ENCODE measurements at places on chromosomes 12 and 14.
A peak's percentile ranks its signal among the peaks of the same experiment; 100 is the strongest.

- no peak for DNase-seq
Measured at GRCh38 chr12:9143137-9143536, 27.4 kb upstream of the A2M start.

- DNase-seq: no peak
Measured at GRCh38 chr14:72332046-72332445, 399.8 kb downstream of the RGS6 start.

DNA sequence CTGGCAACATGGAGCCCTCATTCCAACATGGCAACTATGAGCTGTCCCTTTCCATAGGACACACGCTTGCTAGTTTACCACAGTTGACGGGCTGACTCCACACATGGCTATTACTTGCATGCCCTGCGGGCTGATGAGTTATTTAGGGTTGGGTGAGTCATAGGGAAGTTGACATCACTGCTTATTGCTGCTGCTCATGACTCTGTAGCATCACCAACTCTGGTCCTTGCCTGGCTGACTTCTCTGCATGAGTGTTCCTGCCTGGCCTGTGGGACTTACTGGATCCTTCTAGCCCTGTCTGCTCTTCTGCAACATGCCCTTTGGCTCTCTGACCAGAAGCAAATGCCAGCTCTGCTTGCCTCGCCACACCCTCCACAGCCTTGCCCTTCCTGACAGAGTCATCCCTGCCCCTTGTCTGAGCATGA, 199.5 kb downstream of the ANO6 start:
- DNase-seq: no peak

- no peak for DNase-seq
Measured at GRCh38 chr14:98445718-98446117, 826.3 kb downstream of the BCL11B start.

DNA sequence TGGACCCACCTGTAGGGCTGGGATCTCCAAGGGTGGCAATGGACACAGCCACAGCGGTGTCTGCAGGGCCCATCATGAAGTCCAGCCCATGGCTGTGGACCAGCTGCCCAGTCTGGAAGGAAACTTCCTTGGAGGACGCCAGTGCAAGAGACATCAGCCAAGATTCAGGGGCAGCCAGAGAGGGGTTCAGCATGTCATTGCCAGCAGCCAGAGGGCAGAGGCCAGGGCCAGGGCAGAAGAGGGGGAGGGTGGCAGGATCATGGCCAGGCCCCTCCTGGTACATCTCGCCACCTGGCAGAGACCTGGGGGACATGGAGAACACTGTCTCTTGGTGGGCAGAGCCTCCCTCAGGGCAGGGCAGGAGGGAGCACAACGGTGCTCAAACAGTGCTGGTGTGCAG, 10.2 kb downstream of the ANHX start:
- no peak for DNase-seq

- no peak for DNase-seq
Measured at GRCh38 chr12:57420482-57420881, 10.4 kb downstream of the R3HDM2 start.

- DNase-seq: no peak
Measured at GRCh38 chr14:58882577-58883018, 244.8 kb downstream of the DACT1 start.

DNA sequence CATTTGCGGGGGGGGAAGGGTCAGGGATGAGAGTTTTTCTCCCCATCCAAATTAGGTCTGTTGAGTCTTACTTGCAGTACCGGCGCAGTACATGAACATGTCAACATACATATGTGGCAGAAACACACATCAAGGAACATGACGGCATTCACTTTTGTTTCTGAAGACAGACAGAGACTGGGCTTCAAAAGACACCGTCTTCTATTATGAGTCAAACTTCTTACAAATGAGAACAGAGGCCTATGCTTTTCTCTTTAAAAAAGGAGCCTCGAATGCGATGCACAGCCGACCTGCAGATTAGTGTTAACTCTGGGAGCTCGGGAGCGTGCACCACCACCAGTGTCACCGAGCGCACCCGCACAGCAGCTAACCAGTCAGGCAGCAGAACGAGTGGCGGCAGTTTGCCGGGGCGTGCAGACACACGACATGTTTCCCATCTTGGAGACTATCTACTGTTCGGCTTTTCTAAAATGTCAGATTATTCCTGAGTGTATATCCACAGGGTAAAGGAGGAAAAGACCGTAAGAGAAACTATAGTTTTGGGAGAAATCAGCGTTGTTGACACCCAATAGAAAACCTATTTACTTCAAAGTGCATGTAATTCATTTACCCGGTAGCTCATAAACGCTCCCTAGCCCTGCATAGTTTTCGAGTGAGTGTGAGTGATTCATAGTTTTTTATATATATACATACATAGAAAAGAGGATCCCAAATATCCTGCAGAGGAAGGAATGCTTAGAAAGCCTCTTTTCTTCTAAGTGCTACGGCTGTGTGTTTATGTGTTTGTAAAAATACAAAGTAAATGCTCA, 33.0 kb downstream of the UBR7 start:
- no peak for DNase-seq

- DNase-seq: peak; percentile 91
Measured at GRCh38 chr14:102901633-102902032, 20.8 kb upstream of the AMN start.

DNA sequence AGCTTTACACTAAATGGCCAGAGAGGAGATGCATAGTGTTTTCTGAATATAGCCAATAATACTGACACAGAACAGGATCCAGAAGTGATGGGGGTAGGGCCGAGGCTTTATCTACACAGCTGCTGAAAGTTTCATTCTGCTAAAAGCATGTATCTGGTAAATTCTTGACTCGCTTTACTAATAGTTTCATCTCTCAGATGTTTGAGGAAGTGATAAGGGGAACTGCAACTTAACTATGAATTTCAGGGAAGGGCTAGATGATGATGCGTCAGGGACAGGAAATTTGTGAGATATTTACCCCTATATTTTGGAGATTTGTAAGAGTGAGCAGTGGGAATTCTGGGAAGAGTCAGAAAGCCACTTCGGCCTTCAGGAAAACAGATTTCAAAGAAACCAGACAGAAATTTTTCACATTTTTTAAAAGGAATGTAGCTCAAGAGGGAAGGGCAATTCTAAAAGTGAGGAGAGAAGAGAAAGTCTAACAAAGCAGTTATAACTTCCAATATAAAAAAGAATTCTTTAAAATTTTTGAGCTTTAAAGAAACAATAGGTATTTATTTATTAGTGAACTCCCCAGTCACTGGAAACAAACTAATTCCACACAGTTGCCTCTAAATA, 243.1 kb downstream of the BCAT1 start:
- no peak for DNase-seq

DNA sequence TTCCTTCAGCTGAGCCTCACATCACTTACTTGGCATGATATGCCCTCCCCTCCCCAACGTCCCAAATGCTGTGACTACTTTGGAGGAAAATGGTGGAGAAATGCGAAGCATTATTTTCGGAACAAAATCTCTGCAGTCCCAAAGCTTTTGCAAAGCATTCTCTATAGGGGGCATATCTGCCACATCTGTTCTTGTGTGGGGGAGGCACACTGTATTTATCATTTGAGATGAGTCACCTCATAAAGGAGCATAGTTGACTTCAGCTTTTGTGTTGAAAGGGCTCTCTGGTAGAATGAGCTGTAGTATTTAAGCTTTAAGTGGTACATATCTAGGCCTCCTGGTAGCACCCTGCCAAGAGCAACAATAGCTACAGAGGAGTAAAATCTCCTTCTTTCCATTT, 447.5 kb downstream of the ADAMTS20 start:
- no peak for DNase-seq

- no peak for DNase-seq
Measured at GRCh38 chr12:112456029-112456428, 37.3 kb downstream of the PTPN11 start.

DNA sequence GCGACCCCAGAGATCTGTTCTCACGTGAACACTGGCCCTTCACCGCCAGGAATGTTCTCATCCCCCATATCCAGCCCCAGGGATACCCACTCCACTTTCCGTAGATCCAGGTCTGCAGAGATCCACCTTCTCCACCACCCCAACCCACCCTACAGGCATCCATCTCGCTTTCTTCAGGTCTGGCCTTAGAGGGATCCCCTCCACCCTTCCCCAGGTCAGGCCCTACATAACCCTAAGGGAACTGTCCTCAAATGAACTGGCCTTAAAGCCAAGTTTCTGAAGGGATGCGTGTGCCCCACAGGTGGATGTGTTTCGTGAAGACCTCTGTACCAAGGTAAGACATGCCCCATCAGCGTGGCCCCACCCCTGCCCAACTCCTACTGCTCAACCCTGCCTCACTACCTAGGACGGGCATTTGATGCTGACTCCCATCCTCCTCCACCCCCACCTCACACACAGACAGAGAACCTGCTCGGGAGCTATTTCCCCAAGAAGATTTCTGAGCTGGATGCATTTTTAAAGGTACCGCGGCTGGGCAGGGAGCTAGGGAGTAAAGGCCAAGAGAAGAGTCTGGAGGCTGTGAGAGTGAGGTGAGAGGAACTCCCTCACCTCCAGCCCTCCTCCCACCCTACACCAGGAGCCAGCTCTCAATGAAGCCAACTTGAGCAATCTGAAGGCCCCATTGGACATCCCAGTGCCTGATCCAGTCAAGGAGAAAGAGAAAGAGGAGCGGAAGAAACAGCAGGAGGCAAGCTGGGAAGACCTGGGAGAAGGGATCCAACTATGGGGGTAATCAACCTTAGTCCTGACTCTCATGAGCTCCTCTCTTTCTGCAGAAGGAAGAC, 912 bp downstream of the PSME1 start:
- DNase-seq: peak; percentile 76

- DNase-seq: no peak
Measured at GRCh38 chr14:59032826-59033225, 155.6 kb upstream of the DAAM1 start.

- no peak for DNase-seq
Measured at GRCh38 chr12:14716848-14717444, 20.5 kb upstream of the GUCY2C start.

- no peak for DNase-seq
Measured at GRCh38 chr12:75698052-75698451, 186.6 kb upstream of the KRR1 start.

GRCh38 chr14:56216626-56217379, 98.6 kb downstream of the PELI2 start:
- DNase-seq: peak; percentile 79

DNA sequence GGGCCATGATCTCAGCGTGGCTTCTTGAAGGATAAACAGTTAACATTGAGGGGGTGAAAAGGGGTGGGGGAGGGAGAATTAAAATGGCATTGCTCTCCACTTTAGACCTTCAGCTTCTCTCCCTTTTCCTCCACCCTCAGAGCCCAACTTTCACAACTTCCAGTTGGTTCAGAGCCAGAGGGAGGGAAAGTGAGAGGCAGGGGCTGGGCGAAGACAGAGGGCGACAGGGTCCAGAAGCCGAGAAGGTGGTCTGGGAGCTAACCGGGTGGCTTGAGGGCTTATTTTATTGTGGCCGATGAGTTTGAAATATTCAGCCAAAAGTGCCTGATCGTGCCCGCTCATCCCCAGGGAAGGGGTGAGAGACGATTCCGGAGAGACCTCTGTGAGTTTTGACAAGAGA, 4.1 kb downstream of the BMP4 start:
- no peak for DNase-seq

- DNase-seq: no peak
Measured at GRCh38 chr12:116040402-116040801, 237.1 kb downstream of the MED13L start.

- DNase-seq: no peak
Measured at GRCh38 chr12:95105540-95105939, 32.1 kb upstream of the NR2C1 start.

DNA sequence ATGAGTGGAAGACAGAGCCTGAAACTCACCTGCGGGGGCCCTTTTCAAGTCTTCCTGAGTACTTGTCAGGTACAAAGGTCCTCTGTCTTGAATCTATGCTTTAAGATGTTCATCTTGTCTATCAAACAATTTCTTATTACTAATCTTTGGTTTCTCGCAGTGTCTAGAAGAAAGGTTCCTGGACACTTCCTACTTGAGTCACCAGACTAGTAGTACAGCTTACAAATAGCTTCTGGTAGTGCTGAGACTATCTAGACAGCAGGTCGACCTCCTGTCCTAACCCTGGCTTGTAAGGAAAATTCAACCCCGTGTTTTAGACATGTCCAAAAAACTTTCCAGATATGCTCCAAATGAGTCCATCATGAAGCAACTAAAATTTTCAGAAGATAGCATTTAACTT, 11.2 kb upstream of the ARID2 start:
- no peak for DNase-seq

DNA sequence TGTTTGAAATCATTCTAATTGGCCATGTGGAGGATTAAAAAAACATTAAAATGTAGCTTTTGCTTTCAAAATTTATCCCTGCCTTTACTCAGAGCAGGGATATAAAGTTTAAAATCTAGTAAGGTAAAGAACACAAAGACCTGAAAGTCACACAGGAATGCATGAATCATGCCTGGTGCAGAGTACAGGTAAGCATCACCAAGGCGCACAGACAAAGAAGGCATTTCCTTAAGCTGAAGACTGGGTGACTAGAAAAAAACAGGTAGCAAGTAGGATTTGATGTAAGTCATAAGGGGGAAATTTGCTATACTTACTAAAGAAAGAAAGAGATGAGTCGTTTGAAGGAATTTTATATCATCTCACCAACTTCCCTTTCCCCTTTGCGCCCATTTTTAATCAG, 405.6 kb downstream of the GXYLT1 start:
- DNase-seq: no peak

GRCh38 chr12:501722-502447, 42.1 kb downstream of the B4GALNT3 start:
- no peak for DNase-seq

DNA sequence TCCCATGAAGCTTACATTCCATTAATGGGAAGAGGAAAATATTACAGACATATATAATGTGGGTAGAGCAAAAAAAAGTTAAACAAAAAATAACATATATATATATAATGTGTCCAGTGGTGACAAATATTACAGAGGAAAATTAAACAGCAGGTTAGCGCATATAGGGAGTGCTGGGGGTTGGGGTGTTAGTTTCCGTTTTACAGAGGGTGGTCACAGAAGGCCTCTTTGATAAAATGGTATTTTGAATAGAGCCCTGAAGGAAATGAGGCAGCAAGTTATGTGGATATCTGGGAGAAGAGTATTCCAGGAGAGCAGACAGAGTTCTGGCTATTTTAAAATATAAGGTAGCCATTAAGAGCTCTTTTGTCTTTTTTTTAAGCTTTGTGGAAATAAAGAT, 73.2 kb downstream of the DCAF5 start:
- no peak for DNase-seq

GRCh38 chr14:77131871-77132486, 9.6 kb downstream of the ZDHHC22 start:
- DNase-seq: no peak

- DNase-seq: no peak
Measured at GRCh38 chr14:37036669-37037341, 135.6 kb downstream of the SLC25A21 start.

- no peak for DNase-seq
Measured at GRCh38 chr12:52063981-52064649, 5.7 kb upstream of the ATG101 start.

GRCh38 chr12:51238037-51238509, 553 bp upstream of the DAZAP2 start:
- no peak for DNase-seq
